NB4 (cell line): ENCODE measurements at places on chromosomes 4 and X.
A peak's percentile ranks its signal among the peaks of the same experiment; 100 is the strongest.

DNA sequence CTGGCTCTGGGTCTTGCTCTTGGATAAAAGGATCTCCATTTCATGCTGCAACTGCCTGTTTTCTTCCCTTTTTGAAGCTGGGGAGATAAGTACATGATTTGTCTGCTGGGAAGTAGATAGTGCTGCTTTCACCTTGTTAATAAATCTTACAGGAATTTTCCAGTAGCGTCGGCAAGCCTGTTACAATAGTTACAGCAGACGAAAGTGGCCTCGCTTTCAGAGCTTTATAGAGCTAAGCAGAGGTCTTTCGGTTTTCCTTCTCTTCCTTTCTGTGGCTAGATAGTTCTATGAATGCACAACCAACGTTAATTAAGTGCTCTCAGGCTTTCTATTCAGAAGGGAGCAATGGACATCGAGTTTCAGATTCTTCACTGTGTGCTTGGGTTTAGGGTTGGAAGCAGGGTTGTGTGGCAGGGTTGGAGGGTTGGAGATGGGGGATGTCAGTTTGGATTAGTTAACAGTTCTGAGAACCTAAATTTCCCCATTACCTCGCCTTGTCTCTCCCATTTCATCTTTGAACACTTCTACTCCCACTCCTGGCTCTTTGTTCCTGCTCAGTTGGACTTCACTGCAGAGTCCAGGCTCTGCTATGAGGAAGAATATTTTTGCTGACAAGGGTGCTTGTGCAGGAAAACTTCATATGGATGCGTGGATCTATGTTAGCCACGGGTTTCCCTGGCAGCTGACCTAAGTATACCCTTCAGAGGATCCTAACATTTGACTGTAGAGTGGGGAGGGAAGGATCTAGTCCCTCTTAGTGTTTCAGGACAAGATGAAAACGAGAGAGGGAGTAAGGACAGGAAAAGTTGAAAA is 237.9 kb downstream of the ARHGAP10 start:
- no peak for DNase-seq

DNA sequence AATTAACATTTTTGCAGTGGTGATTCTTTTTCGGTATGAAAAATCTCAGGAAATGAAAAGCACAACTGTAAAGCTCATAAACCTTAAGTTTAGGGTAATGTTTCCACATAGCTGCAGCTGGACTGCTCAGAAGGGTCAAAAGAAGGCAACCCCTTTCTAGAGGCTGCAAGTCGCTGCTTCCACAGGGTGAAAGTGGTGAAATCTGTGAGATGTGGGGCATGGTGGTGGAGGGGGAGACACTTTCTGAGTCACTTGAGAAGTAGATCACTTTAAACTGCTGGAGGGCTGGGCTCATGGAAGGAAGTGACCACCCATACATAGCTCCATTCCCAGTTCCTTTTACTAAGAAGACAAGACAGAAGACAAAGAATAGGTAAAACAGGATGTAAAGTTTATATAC is 8.7 kb downstream of the SFRP2 start:
- DNase-seq: peak; percentile 62

GRCh38 chr4:134777606-134778005 is 576.0 kb upstream of the PABPC4L start:
- DNase-seq: no peak

DNA sequence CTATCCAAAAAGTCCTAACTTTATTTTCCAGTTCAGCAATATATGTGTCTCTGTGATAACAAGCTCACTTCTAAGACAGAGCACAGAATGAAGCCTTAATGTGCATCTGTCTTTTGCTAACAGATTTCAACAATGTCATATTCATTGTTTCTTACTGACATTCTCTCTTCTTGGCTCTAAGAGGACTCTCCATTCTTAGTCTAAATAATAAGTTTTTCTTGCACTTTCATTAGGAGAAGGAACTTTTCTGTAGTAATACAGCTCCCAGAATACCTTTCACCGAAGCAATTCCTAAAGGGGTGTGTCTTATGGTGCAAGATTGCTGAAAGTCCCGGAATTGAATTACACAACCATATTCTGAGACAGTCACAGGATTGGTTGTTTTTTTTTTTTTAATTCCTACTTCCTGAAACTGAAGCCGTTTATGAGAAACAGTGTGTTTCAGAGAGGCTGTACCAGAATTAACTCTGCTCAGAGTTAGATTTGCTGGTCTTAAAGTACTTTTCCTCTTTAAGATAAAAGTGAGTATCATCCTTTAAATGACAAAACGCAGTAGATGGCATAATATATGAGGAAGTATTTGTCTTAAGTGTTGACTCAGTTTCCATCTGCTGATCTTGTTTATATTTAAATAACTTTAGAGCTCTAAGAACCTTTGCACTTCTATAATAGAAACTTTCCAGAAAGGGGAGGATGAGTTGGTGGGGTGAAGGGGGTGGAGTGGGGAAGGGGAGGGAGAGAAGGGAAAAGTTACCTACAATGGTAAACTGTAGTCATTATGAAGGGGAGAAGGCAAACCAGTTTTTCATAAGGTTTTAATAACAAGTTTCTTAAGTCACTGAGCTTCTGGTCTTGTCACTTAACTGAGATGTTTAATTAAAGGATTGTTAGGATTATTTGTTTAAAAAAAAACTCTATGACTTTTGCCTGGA is at the start of gene ALPK1:
ALPK1 (plus strand) TSS at position 421 of the 932 bp plus-strand sequence.
- peak; percentile 90 for DNase-seq

DNA sequence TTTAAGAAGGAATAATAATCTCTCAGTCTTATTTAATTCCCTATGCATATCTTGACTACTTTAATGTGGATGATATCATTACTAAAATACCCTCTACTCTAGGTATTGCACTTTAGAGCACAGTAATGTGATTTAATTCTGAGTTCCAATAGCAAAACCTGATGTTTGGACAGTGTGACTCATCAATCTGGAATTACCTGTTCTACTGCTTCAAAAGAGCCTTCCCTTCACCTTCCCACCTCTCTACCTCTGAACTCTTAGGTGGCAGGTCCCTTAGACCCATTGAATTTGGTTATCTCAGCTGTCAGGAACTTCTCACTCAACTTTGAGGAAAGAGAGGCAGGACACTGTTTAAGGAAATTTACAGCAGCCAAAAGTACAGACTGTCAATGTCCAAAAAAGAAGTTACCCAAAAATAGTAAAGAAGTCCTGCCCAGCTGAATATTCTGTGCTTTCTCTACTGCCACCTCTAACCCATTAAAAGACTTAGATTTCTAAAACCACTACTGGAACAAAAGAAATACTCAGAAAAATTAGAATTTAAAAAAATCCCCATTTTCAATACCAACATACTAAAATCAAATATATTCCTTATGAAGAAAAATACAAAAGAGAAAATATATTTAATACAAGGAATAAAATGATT is 123.1 kb upstream of the GPM6A start:
- DNase-seq: no peak

- no peak for DNase-seq
Observed at GRCh38 chrX:17679820-17680219, 57.5 kb upstream of the SCML1 start.

GRCh38 chr4:24771241-24771640 is 24.1 kb upstream of the SOD3 start:
- no peak for DNase-seq

- DNase-seq: peak; percentile 52
Observed at GRCh38 chrX:115892787-115893671, 277.5 kb upstream of the AGTR2 start.

DNA sequence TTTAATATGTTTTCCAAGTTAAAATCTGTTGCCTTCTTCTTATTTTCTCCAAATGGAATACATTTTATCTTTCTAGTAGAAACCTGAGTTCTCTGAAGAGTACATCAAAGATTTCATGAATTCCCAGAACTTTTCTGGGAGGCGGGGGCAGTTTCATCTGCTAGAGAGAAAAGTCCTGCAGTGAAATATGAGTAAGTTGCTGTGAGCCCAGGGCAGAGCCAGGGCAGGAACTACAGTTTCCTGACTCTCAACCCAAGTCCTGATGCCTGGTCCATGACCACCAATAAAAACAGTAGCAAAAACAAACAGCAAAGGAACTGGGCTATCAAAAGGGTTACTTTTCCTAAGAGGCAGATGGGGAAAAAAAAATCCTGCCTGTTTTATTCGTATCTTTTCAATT is 239.4 kb upstream of the CTSO start:
- no peak for DNase-seq

DNA sequence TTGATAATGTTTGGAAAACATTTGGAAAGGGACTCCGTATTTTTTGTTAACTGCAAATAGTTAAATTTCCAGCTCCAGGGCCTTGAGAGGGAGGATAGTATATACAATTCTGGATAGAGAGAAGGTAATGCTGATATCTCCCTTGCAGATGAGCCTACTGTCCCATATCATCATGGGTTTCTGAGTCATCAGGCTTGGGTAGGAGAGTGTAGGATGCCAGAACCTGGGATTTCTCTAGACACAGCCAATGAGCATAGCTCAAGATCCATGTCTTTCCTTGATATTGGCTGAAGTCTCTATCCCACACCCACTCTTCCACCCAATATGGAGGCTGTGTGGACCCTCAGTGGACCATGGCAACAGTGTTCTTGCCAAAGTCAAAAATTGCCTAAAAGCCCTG is 7.8 kb downstream of the FRMPD3 start:
- no peak for DNase-seq

GRCh38 chr4:110510955-110511544 is 35.1 kb downstream of the ENPEP start:
- peak; percentile 62 for DNase-seq

DNA sequence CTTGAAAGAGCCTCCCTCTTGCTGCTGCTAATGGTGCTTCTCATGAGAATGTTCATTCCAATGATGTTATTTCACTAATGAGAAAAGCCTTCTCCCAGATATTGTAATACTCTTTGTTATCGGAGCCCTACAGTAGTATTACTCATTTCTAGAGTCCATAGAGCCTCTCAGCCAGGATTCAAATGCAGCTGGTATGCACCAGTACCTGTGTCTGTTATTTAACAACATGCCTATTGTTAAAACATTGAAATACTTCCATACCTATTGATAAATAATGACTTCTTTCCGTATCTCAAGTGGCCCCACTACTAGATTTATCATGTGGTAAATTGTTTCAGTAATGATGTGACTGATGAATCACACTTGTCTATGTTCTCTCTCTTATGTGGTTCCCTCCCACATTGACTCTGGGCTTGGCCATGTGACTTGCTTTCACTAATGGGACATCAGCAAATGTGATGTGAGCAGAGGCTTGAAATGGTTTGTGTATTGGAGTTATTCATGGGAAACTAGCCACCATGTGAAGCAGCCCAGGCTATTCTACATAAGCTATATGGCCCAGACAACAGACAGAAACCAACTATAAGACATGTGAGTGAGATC is 207.6 kb downstream of the THOC2 start:
- DNase-seq: no peak

- no peak for DNase-seq
Observed at GRCh38 chrX:9135901-9136510, 102.1 kb upstream of the FAM9B start.

GRCh38 chrX:102859550-102859871 is 77.6 kb upstream of the RAB40AL start:
- DNase-seq: no peak

DNA sequence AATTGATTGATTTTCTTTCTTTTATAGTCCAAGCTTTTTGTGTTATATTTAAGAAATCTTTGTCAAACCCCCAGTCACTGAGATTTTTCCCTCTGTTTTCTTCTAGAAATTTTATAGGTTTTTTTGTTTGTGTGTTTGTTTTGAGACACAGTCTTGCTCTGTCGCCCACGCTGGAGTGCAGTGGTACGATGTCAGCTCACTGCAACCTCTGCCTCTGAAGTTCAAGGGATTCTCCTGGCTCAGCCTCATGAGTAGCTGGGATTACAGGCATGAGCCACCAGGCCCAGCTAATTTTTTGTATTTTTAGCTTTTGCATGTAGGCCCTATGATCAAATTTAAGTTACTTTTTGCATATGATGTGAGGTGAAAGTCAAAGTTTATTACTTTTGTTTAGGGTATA is 20.9 kb upstream of the FBXW7 start:
- DNase-seq: no peak

- DNase-seq: no peak
Observed at GRCh38 chr4:74357965-74358364, 7.0 kb upstream of the EREG start.

- DNase-seq: no peak
Observed at GRCh38 chr4:142565771-142566170, 280.3 kb downstream of the INPP4B start.

DNA sequence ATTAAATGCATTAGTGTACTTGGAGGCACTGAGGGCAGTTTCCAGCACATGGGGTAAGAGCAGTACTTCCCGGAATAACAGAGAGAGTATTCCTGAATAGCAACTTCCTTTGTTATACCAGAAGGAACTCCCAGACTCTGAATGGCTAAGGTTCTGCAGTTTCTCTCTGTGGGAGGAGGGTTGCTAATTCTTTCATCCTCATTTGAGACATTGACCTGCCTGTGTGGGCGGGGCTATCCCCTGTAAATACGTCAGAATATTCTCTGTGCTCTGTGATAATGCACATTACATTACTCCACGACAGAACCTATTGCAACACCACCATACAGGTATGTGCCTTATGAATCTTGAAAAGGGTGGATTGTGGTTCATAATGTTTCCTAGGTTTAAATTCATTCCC is 52.7 kb downstream of the SPINK2 start:
- no peak for DNase-seq

- DNase-seq: no peak
Observed at GRCh38 chrX:119231936-119232445, 4.1 kb upstream of the PGRMC1 start.
